ENCODE measurements at places on chromosomes 2 and 18. TPM values are rescaled to one million over a fixed set of nuclear protein-coding genes. Genes with fewer than 3 reads are reported as not detected.

The POTEJ gene
- not detected for total RNA-seq

The TMEM200C gene
- total RNA-seq, result 1.0 TPM

The DYNC1I2 gene
- total RNA-seq, result 75.8 TPM

- no peak for DNase-seq
Observed at GRCh38 chr18:3468833-3469232, 18.9 kb downstream of the TGIF1 start.

GRCh38 chr2:126643431-126643830 is 12.5 kb upstream of the GYPC start:
- no peak for DNase-seq

- DNase-seq, result no peak
Observed at GRCh38 chr2:189553504-189554088, 27.0 kb downstream of the SLC40A1 start.

DNA sequence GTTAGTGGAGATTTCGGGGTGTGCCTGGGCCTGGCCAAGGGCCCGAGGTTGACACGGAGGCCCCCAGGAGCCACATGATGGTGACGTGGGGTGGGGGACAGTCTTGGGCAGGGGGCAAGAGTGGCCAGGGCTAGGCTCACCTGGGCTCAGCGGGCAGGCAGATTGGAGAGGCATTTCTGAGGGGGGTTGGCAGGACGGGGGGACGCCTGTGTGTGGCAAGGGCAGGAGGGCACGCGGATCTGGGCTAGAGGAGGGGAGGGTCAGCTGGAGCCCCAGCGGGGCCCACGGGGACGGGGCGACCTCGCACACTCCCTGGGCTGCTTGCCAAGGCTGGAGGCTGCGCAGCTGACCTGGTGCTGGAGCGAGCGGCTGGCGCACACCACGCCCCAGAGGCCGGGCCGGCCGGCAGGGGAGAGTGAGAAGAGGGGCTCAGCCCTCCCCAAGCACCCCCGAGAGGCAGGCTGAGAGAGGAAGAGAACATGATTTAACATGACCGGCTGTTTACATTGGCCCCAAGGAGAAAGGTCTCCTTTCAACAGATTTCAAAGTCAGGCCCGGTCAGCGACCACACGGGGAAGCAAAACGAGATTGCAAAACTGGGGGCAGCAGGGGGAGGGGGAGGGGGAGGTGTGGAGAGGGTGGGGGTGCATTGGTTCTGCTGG is 38.0 kb upstream of the SNED1 start:
- DNase-seq, result peak; percentile 83

GRCh38 chr2:66034467-66034866 is 400.5 kb upstream of the MEIS1 start:
- DNase-seq, result no peak

DNA sequence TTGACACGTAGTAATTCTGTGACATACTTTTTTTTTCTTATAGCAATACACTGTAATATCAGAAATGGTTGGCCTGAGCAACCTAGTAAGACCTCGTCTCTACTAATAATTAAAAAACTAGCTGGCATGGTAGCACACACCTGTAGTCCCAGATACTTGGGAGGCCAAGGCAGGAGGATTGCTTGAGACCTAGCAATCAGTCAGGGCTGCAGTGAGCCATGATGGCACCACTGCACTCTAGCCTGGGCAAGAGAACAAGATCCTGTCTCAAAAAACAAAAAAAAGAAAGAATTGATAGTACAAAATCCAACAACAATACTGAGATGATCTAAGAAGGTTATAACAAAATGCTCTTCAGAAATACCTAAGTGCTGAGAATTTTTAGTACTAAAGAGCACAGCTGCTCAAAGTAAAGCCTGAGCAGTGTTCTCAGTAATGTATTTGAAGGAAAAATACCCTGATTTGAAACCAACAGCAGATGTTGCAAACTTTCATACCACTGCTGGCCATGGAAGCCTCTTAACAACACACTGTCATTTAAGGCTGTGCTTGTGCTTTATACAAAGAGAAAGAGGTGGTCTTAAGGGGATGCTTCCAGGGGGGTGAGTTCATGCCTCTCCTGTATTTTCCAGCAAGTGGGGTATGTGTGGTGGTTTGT is 132.6 kb upstream of the CDCA7 start:
- DNase-seq, result no peak

GRCh38 chr2:12046641-12047040 is 300.2 kb downstream of the LPIN1 start:
- no peak for DNase-seq

GRCh38 chr2:182618672-182619079 is 97.4 kb upstream of the DNAJC10 start:
- DNase-seq, result no peak
